ENCODE measurements at places on chromosomes 13 and 19.

- no peak for DNase-seq
These were observed 6.0 kb upstream of the ZNF614 start for GRCh38 chr19:52034051-52034728.

DNA sequence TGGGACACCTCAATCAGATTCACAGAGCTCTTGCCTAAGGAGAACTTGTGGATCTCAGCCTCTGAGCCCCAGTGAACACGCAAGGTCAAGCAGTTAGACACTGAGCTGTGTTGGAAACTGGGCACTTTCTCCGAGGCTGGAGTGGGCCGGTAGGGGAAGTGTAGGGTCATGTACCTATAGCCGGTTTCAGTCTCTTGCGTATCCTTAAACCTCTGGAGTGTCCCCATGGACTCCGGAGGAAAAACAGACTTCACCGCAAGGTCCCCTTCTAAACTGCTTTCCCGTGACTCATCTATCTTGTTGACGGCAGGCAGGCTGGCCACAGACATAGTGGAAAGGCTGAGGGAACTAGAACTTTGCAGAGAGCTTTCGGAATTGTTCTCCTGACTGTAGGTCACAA lies 11.3 kb downstream of the IQCN start:
- DNase-seq, result no peak

DNA sequence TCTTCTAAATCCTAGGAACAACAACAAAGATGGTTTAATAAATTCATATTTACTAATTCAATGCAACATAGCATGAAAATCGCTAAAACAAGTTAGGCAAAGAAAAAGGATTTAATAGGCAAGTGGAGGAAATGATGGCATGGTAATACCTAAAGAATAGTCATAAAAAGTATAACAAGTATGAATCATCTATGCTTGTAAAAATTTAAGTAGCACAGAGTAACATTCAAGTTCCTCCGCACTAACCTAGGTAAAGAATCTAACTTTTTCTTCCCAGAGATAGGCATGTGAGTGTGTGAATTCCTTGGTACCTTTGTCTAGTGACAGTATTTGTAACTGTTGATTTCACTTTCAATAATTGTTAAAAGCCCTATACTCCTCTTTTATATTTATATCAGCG lies 42.6 kb downstream of the RCBTB2 start:
- no peak for DNase-seq

DNA sequence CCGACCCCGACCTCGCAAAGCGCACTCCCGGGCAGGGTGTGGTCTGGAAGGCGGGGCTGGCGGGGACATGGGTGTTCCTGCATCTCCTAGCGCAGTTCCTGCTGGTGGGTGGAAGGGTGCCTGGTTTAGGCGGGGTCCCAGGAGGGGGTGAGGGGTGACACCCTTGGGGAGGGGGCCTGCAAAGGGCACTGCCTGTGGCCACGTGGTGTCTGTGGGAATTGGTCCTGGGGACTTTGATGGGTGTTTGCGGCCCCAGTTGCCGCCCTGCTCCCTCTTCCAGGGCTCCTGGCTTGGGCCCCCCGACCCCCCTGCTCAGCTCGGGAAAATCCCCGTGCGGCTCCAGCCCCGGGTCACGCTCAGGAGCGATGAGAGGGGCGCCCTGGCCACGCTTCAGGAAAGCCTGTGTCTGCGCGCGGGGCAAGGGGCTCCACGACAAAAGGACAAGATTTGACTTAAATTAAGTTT lies 19.1 kb downstream of the WTIP start:
- DNase-seq, result no peak

GRCh38 chr13:73653688-73654087 lies 480.5 kb downstream of the KLF12 start:
- no peak for DNase-seq

DNA sequence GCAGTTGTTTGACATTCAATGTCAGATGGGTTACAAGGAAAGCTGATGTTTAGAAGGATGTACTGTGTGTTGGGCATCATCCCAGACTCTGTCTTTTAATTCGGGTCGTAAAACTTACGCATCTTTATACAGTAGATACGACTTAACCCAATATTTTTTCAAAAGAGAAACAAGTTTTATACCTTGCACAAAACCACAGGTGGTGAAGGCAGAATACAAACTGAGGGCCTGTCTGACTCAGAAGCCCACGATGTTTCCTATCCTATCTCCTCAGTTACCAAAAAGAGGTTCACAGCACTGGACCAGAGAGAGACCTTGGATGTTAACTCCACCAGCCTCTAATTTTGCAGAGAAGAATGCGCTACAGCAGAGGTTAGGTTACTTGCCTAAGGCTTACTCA lies 477.0 kb downstream of the FOXO1 start:
- DNase-seq, result no peak

- DNase-seq, result no peak
These were observed 960 bp upstream of the GSX1 start for GRCh38 chr13:27791146-27791900.

DNA sequence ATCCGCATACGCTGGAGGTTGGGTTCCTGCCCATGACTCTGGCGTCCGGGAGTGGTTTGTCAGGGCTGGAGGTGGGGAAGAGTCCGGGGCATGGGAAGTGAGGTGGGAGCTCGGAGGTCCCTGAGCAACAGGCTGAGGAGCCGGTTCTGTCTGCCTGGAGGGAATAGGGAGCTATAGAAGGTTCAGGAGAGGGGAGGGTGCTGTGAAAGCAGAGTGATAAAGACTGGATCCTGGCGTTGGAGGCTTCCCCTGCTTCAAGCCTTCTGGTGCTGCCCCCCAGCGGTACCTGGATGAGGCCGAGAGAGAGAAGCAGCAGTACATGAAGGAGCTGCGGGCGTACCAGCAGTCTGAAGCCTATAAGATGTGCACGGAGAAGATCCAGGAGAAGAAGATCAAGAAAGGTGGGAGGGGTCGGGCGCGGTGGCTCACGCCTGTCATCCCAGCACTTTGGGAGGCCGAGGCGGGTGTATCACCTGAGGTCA lies 2.6 kb downstream of the HMG20B start:
- DNase-seq, result no peak

GRCh38 chr13:96803456-96804100 lies 190.7 kb downstream of the OXGR1 start:
- no peak for DNase-seq

GRCh38 chr19:8561075-8561764 lies 16.0 kb downstream of the MYO1F start:
- no peak for DNase-seq

DNA sequence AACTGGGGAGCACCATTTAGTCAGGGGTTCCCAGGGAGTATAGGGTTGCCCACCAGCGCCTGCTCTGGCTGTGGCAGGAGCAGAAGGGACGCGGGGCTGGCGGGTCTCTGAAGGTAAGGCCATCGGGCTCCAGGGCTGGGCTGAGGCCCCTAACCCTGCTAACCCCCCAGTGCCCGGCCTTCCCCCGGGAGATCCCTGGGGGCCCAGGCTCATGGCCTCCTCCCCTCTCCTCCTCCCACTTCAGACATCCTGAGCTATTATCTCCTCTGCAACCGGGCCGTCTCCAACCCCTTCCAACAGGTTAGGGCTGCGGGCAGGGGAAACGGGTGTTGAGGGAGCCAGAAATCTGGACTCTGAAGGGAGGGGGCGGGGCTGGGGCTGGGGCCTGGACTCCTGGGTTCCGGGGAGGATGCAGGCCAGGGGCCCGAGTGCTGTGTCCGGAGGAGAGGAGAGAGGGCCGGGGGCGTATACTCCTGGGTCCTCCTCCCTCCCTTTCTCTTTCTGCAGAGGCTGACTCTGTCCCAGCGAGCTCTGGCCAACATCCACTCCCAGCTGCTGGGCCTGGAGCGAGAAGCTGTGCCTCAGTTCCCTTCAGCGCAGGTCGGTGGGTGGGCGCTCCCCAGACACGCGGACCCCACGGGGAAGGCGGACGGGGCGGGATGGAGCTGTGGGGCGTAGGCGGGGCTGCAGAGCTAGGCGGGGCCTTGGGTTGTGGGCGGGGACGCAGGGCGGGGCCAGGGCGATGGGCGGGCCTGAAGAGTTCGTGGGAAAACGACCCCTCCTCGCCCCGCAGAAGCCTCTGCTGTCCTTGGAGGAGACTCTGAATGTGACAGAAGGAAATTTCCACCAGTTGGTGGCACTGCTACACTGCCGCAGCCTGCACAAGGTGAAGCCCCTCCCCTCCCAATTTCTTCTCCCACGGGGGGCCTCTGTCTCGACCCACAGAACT lies 15.3 kb downstream of the TTYH1 start:
- no peak for DNase-seq
